ENCODE measurements at places on chromosomes 2 and 18.
A peak's percentile ranks its signal among the peaks of the same experiment; 100 is the strongest.

- DNase-seq = peak; percentile 28
Observed at GRCh38 chr2:190537765-190538164, 3.2 kb upstream of the NEMP2 start.

DNA sequence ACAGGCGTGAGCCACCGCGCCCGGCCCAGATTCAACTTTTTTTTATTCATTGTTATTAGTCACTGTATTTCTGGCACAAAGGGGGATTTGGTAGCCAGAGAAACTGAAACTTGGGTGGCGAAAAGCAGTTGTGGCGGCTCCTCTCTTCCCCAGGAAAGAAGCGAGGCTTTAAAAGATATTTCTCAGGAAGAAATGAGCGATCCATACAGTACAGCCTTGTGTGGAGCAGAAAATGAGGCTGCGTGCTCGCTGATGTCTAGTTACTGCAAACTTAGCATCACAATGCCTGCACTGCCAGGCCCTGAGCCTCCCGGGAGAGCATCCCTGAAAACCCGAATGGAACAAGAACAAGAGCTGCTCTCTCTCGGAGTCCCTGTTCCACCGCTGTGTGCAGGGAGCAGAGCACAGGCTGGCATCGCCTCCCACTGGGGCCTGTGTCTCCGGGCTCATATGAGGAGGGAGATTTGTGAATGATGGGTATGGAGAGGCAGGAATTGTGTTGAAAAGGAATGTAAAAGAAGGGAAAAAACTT, 234.0 kb downstream of the ZNF516 start:
- no peak for DNase-seq

DNA sequence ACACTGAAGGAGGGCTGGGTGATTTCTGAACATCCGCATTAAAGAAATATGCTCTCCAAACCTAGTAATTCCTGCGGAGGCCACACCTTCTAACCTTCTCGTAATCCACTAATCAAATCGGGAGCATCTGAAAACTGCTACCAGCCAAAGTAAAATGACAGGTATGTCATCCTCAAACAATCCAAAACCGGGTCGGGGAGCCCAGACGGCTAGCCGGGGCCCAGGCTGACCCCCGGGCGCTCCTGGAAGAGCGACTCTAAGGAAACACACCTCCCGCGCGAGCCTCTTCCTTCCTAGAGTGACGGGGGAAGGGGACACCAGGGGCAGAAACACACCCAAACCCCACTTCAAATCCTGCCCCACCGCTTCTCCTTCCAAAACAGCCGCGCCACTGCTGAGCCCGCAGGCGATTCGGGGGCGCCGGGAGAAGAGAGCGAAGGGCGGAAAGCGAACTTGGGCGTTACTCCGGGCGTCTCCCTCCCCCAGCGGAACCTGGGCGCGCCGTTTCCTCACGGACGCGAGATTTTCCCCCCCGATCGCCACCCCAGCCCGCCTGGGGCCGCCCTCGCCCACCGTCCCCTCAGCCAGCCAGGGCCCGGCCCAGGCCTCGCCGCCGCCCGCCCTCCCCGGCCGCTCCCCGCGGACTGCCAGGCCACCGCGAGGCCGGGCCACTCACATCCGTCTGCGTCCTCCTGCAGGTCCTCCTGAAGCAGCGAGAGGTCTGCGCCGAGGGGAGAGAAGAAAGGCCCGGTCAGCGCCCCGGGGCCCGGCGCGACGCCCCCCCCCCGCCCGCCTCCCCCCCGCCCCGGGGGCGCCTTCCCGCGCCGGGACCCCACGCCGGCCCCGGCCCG, 584 bp downstream of the PPP4R1 start:
- peak; percentile 82 for DNase-seq

GRCh38 chr18:8989855-8990254, 112.6 kb upstream of the NDUFV2 start:
- DNase-seq = no peak

DNA sequence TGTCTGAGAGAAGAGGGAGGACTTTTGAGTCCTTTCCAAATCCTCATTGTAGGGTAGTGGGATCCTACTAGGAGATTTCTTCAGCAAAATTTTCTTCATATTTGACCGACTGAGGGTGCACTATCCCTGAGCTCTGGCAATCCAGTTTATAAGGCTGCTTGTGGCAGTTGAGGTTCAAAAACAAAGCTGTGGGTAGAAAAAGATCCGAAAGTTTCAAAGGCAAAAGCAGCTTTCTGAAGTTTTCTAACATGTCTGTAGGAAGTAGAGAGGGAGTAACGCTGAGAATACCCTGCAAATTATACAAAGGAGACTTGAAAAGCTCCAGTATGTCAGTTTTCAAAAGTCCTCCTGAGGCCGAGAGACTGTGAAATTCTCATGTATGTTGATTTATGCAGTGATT, 1039.3 kb upstream of the PIK3C3 start:
- DNase-seq = no peak

DNA sequence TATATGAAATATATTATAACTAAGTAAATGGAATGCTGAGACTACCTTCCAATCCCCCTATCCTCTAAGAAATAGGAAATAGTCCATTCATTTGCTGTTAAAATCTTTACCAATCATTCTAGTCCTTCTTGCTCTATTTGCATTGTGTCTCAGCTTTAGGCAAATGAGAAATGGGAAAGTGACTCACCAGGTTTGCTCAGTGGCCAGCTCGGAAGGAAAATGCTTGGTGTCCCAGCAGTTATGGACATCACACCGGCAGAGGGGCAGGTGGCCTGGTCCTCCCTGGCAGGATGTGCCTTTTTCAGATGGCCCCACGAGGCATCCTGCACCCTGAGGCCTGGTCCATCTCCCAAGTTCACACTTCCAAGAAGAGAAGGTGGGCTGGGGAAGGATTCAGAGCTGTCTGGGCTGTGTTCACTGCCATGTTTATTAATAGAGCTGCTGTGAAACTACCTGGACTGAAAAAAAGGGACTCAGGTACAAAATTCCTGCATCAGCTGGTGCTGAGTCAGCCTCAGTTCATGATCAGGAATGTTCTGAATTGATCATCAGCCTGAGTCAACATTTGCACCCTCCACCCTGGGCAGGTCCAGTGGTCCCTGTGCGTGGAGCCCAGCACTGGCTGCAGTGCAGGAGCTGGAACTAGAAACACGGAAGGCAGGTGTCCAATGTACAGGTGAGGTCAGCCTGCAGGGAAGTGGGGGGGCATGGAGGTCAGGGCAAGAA, 60.1 kb upstream of the ARL4C start:
- DNase-seq = no peak

- DNase-seq = peak; percentile 15
Observed at GRCh38 chr2:101341421-101341820, 32.9 kb upstream of the RNF149 start.

- no peak for DNase-seq
Observed at GRCh38 chr2:112001942-112002341, 53.1 kb upstream of the TMEM87B start.

- no peak for DNase-seq
Observed at GRCh38 chr2:240523451-240524281, 34.1 kb downstream of the ANKMY1 start.

GRCh38 chr2:173373290-173373689, 18.6 kb downstream of the CDCA7 start:
- DNase-seq = no peak

- no peak for DNase-seq
Observed at GRCh38 chr2:197360744-197361156, 50.2 kb upstream of the ANKRD44 start.

GRCh38 chr2:222943820-222944219, 83.0 kb downstream of the ACSL3 start:
- no peak for DNase-seq

GRCh38 chr2:1969701-1970015, 225.3 kb upstream of the PXDN start:
- DNase-seq = no peak

GRCh38 chr2:200736646-200737274, 75.0 kb upstream of the BZW1 start:
- DNase-seq = no peak

DNA sequence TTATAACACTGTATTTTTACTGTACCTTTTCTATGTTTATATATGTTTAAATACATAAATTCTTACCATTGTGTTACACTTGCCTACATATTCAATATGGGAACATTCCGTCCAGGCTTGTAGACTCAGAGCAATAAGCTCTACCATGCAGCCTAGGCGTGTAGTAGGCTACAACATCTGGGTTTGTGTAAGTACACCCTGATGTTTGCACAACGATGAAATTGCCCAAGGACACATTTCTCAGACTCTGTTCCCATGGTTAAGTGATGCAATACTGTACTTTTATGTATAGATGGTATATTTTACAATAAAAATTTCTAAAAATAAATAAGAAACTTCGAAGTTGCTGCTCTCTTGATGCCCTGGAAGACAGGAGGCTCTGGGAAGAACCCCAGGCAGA, 38.4 kb downstream of the YPEL5 start:
- no peak for DNase-seq

DNA sequence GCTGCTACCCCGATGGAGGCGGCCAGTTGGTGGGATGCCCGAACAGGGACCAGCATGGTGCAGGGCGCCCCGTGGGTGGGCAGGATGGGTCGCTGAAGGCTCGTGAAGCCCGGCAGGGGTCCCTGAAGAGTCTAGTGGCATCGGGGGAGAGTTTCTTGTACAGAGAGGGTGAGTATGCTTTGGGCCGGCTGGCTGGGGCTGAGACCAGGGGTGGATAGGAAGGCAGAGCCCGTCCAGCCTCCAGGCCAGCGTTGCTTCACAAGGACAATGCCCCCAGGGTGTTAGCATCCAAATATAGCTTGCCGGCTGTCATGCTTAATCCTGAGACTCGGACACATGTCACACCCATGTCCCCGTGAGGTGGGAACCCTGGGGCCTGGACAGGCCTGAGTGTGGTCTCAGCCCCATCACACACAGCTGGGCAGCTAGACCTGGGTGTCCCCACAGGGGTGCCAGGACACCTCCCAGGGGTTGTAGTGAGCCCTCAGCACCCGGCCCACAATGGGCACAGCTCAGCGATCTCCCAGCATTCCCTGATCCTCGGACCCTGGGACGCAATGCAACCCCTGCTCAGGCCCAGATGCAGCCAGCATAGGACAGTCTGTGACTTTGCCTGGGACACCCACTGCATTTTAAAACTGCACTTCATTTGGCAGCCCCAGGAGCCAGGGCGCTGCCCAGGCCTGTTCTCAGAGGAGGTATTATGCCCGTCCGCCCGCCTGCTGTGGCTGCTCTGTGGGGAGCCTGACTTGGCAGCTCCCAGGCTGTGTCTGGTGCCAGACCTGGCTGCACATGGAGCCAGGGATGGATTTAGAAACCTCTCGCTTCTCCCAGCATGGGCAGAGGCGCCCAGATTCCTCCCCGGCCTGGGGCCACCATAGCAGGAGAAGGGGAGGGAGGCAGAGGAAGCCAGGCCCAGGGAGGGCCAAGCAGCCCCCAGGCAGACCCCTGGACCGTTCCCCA, 36.4 kb downstream of the RAMP1 start:
- DNase-seq = no peak

GRCh38 chr18:75023473-75023872, 185.5 kb downstream of the PTGR3 start:
- no peak for DNase-seq

DNA sequence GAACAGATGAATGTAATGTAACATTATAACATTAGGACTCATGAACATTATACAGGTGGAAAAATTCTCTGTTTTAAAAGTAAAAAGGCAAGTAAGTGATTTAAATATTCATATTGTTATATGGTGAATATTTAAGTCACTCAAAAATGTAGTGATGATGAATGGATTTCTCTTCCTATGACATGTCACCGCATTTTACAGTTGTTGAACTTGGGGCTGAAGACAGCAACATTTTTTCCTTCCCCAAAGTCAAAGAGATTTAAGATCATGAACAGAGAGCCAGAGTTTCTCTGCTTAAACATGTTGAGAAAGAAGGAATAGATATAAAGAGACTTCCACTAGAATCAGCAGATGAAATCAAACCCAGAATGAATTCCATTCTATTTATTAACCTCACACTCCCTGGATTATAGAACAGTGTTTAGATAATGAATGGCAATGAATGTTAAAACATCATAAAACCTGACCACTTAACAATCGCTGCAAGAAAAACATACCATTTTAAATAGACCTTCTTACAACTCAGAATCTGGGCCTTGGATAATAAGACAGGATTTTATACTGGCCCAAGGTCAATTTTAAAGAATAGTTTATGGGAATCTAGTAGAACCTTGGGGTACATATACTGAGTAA, 163.6 kb upstream of the SIX2 start:
- DNase-seq = no peak

GRCh38 chr2:128301501-128301966, 17.1 kb downstream of the HS6ST1 start:
- DNase-seq = no peak

- DNase-seq = no peak
Observed at GRCh38 chr2:125207431-125207830, 1182.3 kb downstream of the CNTNAP5 start.

- DNase-seq = no peak
Observed at GRCh38 chr2:6233993-6234392, 541.8 kb downstream of the SOX11 start.

DNA sequence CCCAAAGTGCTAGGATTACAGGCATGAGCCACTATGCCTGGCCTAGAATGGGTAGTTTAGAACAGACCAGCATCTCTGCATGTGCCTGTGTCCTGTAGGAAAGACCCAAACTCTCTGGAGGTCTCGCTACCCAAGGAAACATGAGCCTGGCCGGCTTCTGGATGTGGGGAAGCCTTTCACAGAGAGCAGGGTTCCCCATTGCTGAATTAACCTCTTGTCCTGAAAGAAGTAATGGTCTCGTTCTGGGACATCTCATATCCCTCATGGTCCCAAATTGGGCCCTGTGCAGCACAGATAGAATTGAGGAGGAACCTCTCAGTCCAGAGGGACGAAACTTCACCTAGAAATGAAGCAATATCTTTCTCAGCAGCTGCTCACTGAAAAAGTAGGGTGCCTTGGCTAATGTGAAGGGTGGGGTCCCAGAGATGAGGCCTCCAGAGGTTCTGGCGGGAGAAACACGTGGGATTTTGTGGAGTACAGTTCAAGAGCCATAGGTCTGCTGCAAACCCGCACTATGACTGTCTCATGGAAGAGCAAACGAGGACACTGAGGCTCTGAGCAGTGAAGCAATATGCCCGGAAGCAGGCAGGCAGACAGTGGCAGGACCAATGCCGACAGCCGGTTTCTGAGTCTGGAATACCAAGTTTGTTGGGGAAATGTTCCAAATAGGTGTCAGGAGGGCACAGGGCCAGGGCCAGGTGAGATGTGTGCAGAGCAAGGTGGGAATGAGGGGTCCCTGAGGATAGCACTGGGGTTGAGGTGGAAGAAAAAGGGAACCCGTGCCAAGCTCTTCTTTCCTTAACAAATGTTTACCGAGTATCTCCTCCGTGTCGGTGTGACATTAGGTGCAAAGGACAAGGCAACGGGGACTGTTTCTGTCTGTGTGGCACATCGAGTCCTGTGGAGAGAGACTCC, 121.0 kb upstream of the TWIST2 start:
- DNase-seq = no peak

- DNase-seq = no peak
Observed at GRCh38 chr2:38500283-38500634, 102.5 kb downstream of the HNRNPLL start.

- DNase-seq = no peak
Observed at GRCh38 chr18:72846736-72847533, 20.9 kb downstream of the NETO1 start.

GRCh38 chr2:37344453-37345361, at the start of gene QPCT:
Gene QPCT (plus strand): TSS chr2:37344630. CDS start chr2:37344732, 102 bp downstream.
- DNase-seq = peak; percentile 63

- no peak for DNase-seq
Observed at GRCh38 chr2:19169134-19169768, 189.2 kb downstream of the OSR1 start.

- no peak for DNase-seq
Observed at GRCh38 chr2:68043695-68044094, 19.1 kb downstream of the C1D start.

All from hematopoietic multipotent progenitor cell treated with erythropoietin and hydrocortisone succinate and interleukin-3 and kit ligand, for 6 days (in vitro differentiated cells).